ENCODE measurements at places on chromosomes 1 and 21. TPM values are rescaled to one million over a fixed set of nuclear protein-coding genes. Genes with fewer than 3 reads are reported as not detected.

Gene BARHL2
- not detected for total RNA-seq

Gene ERICH3
- not detected for total RNA-seq

Gene SPRR3
- not detected for total RNA-seq

Gene AMY1C
- total RNA-seq = not detected

Gene SLC22A15
- 0.32 TPM for total RNA-seq

All from epithelial cell of alveolus of lung (primary cell).